ENCODE measurements at places on chromosomes 1 and 21.

DNA sequence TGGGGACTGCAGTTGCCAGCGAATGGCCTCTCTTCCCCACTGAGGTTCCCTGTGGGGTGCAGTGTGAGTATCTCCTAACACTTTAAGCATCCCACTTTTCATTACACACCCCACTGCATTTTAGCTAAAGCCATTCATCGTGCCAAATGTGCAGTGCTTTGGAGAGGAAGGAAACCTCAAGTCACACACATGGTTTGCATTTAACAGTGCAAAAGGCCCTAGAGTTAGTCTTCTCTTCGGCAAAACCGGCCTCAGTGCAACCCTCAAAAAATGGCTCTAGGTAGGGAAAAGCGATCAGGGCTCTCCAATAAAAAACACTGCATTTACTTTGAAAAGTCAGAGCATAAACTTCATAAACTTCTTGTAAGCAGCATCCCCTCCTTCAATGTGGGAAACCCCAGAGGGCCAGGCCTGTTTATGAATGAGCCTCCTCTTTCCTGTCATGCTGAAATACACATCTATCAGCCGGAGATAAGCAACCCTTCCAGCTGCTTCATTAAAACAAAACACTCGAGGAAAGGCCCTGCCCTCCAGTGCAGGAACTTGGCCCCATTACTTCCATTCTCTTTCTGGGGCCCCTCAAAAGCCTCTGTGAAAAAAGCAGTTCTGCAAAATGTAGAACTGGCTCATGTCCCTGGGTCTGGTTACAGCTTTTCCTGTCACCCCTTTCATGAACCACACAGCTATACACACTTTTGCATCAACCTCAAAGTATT lies 184.0 kb downstream of the CDC7 start:
- DNase-seq = peak; percentile 60

- DNase-seq = no peak
These were observed 7.3 kb upstream of the ADAM15 start for GRCh38 chr1:155043793-155044192.

DNA sequence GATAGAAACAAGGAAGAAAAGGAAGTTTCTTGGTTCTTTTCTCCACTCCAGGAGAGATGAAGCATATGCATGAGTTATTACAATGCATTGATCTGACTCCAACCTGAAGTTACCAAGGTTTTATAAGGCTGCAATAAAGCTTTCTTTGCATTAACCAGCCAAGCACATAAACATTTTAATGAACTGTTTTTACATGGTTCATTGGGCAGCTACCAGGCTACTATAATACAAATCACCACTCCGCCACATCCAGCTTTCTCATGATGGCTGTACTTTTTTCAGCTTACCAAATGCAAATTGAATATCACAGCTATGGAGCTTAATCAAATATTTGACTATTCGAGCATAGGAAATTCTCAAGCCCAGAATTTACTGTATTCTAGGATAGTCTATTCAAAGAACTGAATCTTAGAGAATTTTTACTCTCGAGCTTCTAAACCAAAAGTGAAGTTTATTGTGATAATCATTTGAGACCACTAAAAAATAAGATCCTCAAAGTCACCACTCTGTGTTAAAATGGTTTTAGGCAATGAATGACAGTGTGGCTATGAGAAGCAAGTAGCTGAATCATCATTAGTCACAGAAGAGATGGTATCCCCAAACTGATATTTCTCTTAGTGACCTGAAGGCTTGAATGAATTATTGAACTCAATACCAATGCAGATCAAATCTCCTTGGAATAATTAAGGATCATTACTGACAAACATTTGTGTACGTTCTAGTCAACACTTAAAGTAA lies 58.6 kb upstream of the ZNF281 start:
- no peak for DNase-seq

- peak; percentile 94 for DNase-seq
These were observed at the start of gene TNFAIP8L2 for GRCh38 chr1:151156515-151156819. TSS of gene TNFAIP8L2 (plus strand) at chr1:151156649. CDS start at chr1:151158698, 2,049 bp downstream.

DNA sequence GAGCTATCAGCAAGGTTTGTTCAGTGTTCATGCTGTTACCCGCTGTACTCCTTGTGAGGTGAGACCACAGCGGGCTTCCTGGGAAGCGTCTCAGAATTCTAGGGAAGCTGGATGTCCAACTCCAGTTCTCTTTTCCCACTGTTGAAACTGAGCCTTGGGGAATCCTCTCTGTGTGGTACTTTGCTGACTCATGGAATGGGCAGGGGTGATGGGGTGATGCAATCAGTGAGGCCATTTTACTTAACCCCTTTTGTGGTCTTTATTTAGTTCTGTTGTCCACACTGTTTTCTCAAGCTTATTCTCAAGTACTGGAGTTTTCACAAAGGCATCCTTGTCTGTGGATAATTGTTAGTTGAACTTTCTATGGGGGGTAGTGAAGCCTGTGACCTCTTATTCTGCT lies 42.6 kb downstream of the ACKR1 start:
- DNase-seq = no peak

DNA sequence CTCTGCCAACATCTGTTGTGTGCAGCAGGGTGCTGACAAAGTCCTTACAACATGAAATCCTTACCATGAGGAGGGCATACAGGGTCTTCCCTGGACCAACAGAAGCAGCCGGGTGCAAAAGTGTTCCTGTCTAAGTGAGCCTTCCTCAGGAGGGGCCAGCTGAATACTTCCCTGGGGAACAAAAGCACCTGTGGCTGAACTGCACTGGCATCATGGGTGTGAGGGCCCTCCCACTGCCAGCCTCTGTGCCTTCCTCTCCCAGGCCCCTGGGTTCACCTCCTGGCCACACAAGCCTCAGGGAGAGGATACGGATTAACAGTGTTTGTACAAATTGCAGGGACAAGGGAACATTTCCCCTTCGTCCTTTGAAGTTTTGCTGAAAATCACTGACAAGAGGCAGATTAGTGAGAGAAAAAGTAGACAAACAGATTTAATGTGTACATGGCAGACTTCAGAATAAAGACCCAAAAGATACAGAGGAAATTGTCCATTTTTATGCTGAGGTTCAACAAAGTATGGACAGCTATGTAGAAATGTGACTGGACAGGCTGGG lies 91.0 kb upstream of the PPM1J start:
- DNase-seq = no peak

DNA sequence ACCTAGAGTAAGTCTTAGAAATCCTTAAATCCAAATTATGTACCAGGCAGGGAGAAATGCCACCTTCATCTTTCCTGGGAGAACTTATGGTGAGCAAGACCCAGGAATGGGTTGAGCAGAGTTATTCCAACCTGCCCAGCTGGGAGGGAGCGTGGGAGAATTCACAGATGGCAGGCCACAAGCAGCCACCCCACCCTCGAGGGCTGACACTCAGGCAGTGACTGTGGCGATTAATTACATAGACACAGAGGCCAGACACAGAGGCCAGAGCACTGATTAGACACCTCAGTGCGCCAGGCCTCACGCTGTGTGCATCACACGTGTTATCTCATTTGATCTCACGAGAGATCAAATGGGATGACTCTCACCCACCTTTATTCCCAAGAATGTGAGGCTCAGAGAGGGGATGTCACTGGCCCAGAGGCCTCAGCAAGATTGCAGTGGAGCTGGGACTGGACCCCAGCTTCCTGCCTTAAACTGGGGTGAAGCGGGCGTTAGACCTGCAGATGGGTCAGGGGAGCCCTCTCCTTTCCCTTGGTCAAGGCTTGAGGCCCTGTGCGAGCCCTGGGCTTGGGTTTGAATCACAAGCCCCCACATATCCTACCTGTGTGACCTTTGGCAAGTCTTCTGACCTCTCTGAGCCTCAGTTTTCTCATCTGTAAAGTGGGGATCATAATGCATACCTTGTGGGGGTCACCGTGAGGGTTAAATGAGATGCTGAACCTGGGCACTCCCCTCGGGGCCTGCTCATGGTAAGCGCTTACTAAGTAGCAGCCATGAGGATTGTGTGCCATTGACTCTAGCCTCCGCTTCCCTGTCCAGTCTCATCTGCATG lies 28.8 kb upstream of the PADI4 start:
- DNase-seq = no peak

DNA sequence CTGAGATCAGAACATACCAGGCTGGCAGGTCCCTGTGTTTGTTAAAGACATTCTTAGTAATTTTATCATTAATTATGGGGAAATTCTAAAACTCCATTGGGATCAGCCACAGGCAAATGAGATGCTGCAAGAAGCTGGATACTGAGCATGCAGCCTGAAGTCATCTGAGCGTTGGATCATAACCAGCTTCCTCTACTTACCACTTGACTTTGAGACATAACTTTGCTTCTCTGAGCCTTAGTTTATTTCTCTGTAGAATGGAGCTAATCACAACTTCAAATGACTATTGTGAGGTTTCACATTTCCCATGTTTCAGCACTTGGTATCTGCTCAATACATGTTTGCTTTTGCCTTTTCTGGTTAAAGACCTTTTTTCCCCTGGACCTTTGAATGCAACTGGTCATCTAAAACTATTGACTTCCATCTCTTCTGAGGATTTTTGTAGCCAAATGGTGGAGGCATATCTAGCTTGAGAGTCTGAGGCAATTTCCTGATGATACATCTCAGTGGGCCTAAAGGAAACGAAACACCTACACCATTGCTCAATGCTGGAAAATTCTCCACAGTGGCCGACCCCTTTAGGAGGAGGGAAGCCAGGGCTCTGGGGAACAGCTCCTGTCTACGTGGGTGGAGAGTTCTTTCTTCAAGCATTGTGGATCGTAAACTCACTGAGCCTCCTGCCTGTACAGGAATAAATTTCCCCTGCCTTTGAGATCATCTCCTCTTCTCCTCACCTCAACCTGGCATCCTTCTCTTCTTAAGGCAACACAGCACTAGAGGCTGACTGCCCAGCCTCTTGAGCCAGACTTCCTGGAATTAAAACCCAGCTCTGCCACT lies 109.1 kb upstream of the HOOK1 start:
- DNase-seq = no peak

DNA sequence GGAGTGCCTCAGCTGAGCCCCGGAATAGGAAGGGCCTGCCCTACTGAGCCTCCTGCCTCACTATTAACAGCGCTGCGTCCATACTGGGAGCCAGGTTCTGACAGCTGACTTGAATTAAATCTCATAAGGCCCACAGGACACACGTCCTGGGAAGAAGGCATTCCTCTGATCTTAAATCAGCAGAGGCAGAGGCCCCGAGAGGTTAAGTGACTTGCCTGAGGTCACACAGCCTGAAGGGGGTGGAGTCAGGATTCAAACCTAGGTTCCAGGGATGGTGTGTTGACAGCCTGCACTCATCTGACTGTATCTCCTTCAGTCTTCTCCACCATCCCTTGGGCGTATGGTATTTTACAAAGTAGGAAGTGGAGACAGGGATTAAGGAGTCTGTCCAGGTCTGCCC lies 79.8 kb downstream of the AJAP1 start:
- no peak for DNase-seq

DNA sequence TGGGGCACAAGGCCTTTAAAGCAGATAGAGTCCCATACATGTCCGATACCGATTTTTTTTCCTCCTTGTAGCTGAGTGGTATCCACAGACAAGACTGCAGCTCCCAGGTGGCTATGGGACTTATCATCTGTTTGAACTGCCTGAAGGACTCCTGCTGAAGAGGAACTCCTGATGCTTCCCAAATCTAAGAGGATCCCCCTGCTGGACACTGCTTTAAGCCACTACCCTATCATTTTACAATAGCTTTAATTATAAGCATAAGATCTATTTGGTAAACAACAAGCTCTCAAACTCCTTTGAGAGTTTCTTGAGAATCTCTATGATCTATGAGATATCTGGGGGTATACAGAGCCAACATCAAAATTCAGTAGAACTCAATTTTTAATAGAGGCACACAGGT lies 11.7 kb downstream of the NDC1 start:
- peak; percentile 24 for DNase-seq

- DNase-seq = peak; percentile 86
These were observed 191.2 kb upstream of the SAMSN1 start for GRCh38 chr21:14737284-14737691.

GRCh38 chr21:35229290-35229689 lies 180.2 kb upstream of the RUNX1 start:
- peak; percentile 18 for DNase-seq

- no peak for DNase-seq
These were observed 92.2 kb upstream of the ZBTB40 start for GRCh38 chr1:22359427-22359826.

DNA sequence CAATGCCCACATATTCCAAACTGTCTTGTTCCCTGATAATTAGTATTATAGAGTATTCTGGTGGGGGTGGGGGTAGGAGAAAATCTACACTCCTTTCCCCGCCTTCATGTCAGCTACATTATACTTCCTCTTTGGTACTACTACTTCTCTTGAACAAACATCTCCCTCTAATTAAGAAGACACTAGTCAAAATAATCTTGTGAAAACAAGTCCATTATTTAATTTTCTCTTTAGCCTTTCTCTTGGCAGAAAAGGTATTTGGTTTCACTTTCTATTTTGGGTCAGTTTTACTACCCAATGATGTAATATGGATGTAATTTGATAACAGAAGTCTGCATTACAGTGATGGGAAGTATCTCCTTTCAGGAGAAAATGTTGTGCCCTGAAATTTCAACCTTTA lies 22.5 kb downstream of the NTMT2 start:
- DNase-seq = peak; percentile 3

DNA sequence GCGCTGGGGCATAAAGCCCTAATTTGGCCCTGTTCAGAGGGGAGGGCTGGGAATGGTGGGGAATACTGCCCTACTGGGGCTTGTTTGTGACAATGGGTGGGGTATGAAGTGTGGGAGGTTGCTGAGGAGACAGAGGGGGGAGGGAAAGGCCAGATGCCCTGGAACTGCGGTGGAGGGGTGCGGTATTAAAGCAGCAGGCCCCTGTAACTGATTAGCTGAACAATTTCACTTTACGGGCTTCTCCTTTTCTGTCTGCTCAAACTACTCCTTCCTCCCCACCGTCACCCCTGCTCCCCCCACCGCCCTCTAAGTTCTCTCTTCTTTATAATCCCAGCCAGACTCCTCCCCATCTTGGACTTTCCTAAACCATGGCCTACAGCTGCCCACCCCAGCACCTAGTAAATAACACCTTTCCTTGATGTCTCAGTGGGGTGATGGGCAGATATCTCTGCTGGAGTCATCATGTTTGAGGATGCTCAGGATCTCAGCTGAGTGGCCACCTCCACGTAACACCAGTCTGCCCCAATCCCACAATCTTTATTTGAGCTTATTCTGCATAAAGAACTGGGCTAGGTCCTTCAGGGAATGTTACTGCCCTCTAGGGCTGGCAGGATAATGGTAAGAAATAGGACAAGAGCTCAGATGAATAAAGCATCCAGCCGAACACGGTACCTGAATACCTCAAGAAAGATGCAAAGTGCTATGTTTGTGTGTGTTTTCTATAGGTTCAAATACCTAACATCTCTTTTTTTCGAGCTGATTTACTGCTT lies 33.5 kb downstream of the XCL1 start:
- peak; percentile 55 for DNase-seq

GRCh38 chr21:45169682-45170081 lies 95.3 kb downstream of the ADARB1 start:
- no peak for DNase-seq

- DNase-seq = no peak
These were observed 16.6 kb downstream of the GON4L start for GRCh38 chr1:155840386-155840785.
